SIG-M5 (cell line): ENCODE measurements at places on chromosomes 4 and X.

DNA sequence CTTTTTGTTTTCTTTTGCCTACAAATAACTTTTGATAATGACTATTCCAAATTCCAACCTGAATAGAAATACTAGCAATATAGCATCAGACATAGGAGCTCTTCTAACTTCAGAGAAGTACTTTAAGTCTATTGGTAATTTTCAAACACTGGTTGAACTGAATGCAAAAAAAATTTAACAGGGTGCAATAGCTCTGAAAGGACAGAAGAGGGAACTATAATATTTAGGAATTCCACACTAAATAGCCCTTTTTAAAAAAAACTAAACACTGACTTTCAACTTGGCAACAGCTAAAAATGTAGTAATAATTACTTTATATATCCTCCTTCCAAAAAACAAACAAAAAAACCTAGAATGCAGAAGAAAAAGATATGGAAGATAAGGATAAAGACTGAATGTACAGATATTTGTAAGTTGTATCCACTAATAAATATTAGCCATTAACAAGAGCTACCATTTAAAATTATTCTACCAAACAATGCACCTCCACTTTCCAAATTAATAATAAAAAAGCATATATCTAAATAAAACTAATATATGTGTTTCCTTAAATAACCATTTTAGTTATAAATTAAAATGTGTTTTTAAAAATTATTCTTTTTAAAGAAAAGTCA is 81.4 kb downstream of the FBXW7 start:
- no peak for DNase-seq

- no peak for DNase-seq
These were observed 136.0 kb downstream of the NKX6-1 start for GRCh38 chr4:84362896-84363655.

- DNase-seq, result no peak
These were observed 3.5 kb upstream of the IQSEC2 start for GRCh38 chrX:53284684-53285447.

GRCh38 chr4:184331268-184331995 is 113.8 kb upstream of the ENPP6 start:
- peak; percentile 9 for DNase-seq

- no peak for DNase-seq
These were observed 30.9 kb downstream of the SLAIN2 start for GRCh38 chr4:48372272-48372671.

GRCh38 chr4:128825226-128825625 is 15.7 kb downstream of the JADE1 start:
- no peak for DNase-seq

DNA sequence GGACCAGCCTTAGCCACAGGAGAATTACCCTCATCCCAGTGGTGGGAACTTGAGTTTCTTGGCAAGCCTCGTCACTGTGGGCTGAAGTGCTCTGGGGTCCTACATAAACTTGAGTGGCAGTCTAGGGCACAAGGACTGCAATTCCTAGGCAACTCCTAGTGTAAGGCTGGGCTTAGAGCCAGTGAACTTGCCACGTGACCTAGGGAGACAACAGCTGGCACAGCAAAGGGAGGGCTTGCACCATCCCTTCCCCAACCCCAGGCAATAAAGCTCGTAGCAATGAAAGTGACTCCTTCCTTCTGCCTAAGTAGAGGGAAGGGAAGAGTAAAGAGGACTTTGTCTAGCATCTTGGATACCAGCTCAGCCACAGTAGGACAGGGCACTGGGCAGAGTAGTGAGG is 81.8 kb downstream of the TEX11 start:
- DNase-seq, result no peak

DNA sequence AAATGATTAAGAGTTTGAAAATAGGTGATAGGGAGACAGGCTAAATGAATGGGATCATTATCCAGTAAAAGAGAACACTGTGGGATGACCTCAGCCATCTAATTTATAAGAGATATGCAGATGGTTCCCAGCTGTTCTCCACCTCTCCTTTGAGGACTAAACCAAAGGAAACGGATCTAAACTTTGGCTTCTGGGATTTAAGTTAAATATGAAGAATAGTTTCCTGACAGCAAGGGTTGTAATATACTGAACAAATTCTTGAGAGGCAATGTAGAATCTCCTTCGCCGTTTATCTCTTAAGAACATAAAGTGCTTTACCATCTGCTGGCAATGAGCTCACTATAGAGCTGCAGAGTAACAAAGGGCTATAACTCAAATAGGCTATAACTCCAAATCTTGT is 35.4 kb upstream of the HPGDS start:
- no peak for DNase-seq

DNA sequence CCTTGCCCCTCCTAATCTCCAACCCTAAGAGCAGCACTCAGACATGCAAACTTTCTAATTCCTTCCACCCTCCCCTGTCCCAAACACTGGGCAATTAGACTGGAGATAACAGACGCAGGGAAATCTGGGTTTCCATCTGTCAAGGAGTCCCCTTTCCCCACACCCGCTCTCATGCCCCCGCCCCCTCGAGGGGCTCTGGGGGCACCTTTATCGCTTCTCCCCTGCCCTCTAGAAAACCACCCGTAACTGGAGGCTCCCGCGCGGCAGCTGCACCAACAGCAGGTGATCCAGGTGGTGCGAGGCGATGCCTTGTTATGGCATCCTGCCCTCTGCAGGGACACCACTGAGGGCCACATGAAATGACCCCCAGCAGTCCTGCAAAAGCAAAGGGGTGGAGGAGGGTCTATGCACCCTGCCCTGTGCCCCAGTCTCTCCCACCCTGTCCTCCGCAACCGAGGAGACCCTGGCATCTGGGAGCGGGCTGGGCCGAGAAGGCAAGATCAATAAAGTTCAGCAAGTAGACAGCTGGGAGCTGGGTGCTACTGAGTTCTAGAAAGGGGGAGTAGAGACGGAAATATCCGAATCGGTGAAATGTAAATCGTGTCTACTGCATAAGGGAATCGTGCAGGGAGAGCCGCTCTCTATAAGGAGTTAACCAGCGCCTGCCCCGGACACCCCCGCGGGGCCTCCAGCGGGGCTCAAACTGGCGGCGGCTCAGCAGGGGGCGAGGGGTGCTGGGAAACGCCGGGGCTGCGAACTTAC is 1.6 kb downstream of the KCTD8 start:
- no peak for DNase-seq

GRCh38 chrX:44314259-44314734 is 29.2 kb downstream of the EFHC2 start:
- DNase-seq, result peak; percentile 4

DNA sequence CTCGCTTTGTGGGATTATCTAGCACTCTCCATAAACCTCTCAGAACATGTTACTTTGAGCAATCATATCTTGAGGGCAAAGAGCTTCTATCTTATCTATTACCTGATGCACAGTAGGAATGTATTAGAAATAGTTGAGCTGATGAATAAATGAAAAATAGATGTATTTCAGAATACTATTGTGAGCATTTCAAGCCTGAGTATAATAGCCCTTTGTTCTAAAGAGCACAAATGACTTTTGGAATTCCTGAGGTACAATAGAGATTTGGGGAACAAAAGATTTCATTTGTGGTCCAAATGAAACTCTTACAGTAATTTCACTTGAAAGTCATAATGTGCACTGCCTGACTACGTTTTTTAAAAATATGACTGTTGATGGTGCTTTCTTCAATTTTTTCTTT is 159.5 kb downstream of the UGT8 start:
- no peak for DNase-seq

DNA sequence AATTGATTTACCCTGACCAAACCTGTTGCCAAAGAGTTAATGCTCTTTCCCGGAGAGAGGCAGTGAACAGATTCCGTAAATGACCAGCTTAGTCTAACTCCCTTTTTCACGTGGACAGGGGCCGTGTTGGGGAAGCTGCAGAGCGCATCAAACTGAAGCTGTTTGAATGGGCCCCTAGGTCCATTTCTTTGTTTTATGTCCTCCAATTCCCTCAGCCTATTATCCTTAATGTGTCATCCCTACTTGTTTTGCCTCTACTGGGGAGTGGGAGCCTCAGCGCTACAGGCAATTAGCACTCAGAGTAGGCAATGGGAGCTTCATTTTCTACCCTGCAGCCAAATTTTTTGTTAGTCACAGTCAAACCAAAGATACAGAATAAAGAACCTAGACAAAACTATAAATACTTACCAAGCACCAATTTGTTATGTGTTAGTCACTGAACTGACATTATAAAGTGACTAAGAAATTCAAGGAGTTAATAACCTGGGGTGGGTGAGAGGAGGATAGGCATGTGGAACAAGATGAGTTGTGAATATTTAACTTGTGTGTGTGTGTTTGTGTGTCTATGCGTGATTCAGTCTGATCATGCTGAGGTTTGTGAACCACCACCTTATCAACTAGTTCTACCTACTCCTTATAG is 417.4 kb downstream of the PACRGL start:
- no peak for DNase-seq

GRCh38 chr4:39029752-39030694 is 2.2 kb downstream of the TMEM156 start:
- DNase-seq, result no peak

- DNase-seq, result no peak
These were observed 195.0 kb upstream of the GPRIN3 start for GRCh38 chr4:89502581-89502980.

DNA sequence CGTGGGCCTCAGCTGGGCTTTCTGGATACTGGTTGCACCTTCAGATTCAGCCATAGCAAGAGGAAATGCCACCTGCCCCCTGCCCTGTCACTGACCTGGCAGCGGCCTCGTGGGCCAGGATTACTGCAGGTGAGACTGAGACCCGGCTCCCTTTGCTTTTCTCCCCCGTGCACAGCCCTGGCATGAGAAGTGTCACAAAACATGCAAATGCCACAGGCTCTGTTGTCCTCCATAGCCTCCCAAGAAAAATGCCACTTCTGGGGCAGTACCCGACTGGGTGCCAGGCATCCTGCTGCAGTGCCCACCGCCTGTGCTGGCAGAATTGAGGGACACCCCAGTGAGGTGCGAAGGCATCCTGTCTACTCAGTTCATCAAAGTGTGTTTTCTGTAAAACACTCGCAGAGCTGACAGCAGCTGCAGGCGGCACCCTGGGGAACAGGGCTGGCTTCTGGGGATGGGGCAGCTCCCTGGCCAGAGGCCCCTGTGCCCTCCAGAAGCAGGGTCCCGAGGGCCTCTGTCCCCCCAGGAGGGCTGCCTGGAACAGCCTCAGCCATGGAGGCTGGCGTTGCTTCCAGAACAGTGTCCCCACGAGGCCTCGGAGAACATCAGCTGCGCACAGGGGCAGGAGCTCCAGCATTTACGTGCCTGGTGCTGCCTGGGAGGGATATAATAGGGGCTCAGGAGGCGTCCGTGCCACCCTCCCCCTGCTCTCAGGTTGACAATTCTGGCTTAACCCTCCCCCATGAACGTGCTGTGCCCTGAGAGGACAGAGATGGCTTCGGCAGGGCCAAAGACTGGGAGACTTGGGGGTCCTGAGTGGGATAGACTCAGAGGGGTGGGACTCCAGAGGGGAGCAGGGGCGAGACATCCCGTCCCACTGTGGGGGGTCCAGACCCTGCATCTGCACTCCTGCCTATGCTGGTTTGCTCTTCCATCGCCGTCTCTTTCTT is 99.5 kb upstream of the NKX1-1 start:
- no peak for DNase-seq

DNA sequence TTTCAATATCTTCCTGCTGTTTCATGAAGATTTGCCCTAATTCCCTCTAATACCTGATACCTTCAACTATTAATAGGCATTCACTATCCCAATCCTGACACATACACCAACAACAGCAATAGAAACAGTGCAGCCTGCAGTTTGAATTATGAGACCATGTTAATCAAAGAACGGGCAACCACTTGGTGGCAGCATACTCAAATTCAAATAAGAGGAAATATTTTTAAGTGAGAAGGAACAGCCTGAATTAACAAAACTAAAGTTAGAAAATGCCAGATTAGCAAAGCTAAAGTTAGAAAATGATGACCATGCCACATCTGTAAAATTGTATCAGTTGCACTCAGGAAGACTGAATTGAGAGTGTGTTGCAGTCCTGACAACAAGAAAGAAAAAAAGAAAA is 204.9 kb downstream of the SMARCA1 start:
- DNase-seq, result no peak

DNA sequence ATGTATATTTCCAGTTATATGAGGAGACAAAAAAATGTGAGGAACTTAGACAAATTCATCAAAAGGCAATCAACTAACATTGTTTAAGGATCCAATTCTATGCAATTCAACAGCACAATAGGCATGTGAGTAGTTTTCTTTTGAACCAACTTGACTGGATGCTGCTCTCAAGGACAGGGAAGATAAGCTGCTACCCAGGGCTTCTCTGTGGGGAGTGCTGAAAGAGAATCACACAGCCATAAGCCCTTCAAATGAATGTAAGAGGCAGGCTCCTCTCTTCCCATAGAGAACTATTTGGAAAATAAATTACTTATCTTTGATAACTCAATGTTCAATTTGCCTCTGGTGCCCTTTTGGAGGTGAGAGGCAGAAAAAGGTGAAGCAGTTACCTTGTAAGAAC is 1413.6 kb downstream of the PCDH7 start:
- DNase-seq, result no peak

DNA sequence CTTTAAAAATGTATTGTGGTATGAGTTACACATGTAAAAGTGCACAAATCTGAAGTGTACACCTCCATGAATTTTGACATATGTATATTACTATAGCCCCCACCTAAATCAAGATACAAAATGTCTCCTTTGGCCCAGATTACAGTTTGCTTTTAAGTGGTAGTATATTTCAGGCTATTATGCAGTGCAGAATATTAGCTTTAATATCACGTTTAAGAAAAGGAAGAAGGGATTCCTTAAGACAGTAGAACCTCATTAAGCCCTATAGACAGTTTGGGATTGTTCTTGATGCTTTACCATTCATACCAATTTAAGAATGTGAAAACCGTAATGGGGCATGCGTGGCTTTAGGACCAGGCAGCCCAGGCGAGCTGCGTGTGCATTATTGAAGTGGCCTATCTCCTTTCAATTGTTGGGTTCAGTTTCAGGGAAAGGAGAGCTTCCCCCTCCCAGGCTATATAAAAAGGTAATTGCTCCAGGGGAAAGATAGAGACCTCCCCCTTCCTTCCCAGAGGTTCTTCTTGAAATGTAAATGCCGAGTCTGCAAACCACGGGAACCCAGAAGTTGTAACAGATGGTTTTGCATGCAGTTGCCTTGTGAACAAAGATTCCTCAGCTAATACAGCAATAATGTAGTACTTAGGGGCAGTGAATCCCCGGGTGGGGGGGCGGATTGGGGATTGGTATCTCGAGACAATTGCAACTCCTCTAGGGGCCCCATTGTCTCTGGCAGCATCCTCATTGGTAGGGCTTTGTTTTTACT is 106.1 kb downstream of the UCHL1 start:
- DNase-seq, result no peak

DNA sequence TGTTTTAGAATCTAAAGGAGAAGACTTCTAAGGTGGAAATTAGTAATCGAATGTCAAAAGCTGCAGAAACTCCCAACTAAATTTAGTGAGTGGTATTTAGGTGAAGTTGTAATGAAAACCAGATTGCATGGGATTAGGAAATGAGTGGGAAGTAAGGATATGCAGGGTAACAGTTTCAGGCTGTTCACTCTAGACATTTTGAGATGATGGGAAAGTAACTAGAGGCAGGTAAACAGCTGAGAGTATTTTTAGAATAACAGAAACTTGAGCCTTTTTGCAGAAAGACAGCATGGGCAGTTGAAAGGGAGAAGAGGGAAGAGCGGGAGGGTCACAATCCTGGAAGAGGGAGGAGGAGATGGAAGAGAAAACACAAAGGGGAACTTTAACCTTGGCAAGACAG is 12.7 kb downstream of the SPRY1 start:
- no peak for DNase-seq
